Testis (tissue), 5 donors: ENCODE measurements at places on chromosomes 5 and 9. TPM values are rescaled to one million over a fixed set of nuclear protein-coding genes. Genes with fewer than 3 reads are reported as not detected.

The HTR1A gene
- total RNA-seq, result 0.68 TPM

GRCh38 chr9:89538871-89539270 lies 41.0 kb upstream of the SEMA4D start:
- no peak for DNase-seq
- no peaks in the 10 kb centered on the region for H3K27me3 ChIP-seq
- H3K36me3 ChIP-seq, result no peaks in the 10 kb centered on the region

GRCh38 chr9:37936965-37937364 lies 33.0 kb upstream of the SLC25A51 start:
- no peaks in the 10 kb centered on the region for H3K36me3 ChIP-seq
- H3K27ac ChIP-seq, result no peak overlapping the region
- H3K4me1 ChIP-seq, result no peaks in the 10 kb centered on the region
- H3K4me3 ChIP-seq, result no peak overlapping the region

- H3K27me3 ChIP-seq, result no peaks in the 10 kb centered on the region
- H3K36me3 ChIP-seq, result no peaks in the 10 kb centered on the region
- no peak overlapping the region for H3K27ac ChIP-seq
- DNase-seq, result peak; percentile 50
- no peak overlapping the region for H3K4me3 ChIP-seq
These were observed 252.6 kb downstream of the ACTL7B start for GRCh38 chr9:108603141-108603540.

The SPINK4 gene
- not detected for total RNA-seq

DNA sequence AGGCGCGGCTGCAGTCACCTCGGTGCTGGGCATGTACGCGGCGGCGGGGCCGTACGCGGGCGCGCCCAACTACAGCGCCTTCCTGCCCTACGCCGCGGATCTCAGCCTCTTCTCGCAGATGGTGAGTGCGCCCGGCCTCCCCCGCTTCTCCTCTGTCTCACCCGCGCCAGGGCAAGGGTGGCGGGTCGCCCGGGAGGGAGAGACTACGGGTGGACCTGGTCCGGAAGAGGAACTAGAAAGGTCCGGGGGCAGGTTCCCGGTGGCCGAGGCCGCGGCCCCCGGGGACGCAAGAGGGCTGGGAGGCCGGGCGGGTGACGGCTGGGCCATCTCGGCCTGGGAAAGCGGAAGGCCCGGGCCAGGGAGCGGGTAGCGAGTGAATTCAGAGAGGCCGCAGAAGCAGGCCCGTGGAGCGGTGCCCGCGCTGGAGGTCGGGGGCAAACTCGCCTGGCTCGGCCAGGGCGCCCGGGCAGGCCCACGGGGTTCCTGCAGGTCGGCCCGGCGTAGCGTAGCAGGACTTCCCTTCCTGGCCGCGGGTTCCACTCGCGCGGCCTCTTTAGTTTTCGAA lies 711 bp downstream of the IRX1 start:
- no peaks in the 10 kb centered on the region for H3K36me3 ChIP-seq
- DNase-seq, result no peak
- no peak overlapping the region for H3K4me3 ChIP-seq
- H3K27ac ChIP-seq, result no peak overlapping the region
- H3K27me3 ChIP-seq, result no peaks in the 10 kb centered on the region
- peaks cover 6% of the 10 kb centered on the region for H3K4me1 ChIP-seq

The BDP1 gene
- 34.6 TPM for total RNA-seq

GRCh38 chr9:28735738-28736342 lies 1162.6 kb upstream of the C9orf72 start:
- DNase-seq, result no peak
- H3K27ac ChIP-seq, result no peak overlapping the region
- H3K4me1 ChIP-seq, result no peaks in the 10 kb centered on the region
- H3K36me3 ChIP-seq, result no peaks in the 10 kb centered on the region
- no peaks in the 10 kb centered on the region for H3K27me3 ChIP-seq

DNA sequence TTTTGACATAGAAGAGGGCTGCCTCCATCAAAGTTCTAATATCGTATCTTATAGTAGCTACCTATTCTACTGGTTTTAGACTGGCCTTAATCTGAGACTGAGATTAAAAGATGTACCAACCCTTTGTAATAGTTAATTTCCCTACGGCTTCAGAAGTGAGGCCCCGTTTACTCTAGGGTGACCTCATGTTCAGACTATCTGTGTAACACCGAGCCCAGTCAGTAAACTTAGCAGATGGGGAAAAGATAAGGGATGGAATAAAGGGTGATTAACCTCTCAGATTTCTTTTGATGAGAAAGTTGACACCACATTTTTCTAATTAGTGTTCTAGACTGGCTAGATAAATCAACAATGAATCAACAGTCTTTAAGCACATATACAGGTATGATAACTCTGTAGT lies 283.1 kb downstream of the KCTD16 start:
- no peaks in the 10 kb centered on the region for H3K4me1 ChIP-seq
- no peak overlapping the region for H3K4me3 ChIP-seq
- H3K27me3 ChIP-seq, result no peaks in the 10 kb centered on the region
- H3K36me3 ChIP-seq, result no peaks in the 10 kb centered on the region
- DNase-seq, result no peak
- H3K27ac ChIP-seq, result no peak overlapping the region

DNA sequence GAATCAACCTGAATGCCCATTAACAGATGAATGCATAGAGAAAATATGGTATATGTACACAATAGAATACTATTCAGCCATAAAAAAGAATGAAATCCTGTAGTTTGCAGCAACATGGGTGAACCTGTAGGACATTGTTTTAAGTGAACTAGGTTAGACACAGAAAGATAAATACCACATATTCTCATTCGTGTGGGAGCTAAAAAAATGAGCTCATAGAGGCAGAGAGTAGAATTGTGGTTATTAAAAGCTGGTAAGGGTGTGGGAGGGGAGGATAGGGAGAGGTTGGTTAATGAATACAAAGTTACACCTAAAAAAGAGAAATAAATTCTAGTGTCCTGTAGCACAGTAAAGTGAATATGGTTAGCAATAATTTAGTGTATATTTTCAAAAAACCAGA lies 23.5 kb downstream of the PTTG1 start:
- no peaks in the 10 kb centered on the region for H3K36me3 ChIP-seq
- no peak overlapping the region for H3K4me3 ChIP-seq
- H3K27me3 ChIP-seq, result no peaks in the 10 kb centered on the region
- no peaks in the 10 kb centered on the region for H3K4me1 ChIP-seq
- H3K27ac ChIP-seq, result no peak overlapping the region
- no peak for DNase-seq

- H3K4me1 ChIP-seq, result no peaks in the 10 kb centered on the region
- DNase-seq, result no peak
- no peaks in the 10 kb centered on the region for H3K36me3 ChIP-seq
- no peak overlapping the region for H3K4me3 ChIP-seq
- no peaks in the 10 kb centered on the region for H3K27me3 ChIP-seq
These were observed 8.6 kb downstream of the SLC2A8 start for GRCh38 chr9:127405344-127406125.

DNA sequence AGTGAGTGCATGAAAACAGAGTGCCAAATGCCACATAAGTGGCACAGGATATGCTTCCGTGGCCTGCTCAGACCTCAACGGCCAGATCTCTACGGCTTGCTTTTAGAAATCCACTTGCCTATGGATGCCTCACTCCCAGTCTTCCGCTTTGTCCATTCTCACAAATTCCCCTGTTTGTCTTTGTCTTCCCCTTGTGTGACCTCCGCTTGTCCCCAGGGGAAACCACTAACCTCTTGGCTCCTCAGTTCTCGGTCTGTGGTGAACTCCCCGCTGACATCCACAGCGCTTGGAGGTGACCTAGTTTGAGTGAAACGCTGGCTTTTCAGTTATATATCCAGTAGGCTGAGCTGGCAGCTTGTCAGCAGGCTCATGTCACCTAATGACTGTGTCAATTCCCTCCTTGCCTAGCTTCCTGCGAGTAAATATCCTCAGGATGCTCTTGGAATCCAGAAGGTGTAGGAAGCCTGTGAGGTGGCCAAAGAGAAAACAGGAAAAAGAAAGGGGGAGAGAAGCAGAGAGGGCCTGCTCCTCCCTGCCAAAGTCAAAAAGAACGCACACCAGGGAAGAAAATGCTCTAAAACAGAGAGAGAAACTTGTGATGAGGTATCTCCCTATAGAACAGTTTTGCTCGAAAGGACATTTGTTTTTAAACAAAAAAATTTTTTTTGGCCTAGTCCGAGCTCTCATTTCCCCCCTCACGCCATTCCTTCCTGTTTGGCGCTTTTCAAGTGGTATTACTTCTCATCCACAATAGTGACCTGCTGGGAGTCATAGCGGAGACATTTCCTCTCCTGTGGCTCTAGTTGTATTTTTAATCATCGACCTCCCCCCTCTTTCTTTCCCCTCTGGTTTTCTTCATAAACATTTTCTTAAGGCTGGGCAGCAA lies 101.6 kb upstream of the SPRY4 start:
- H3K4me1 ChIP-seq, result no peaks in the 10 kb centered on the region
- no peaks in the 10 kb centered on the region for H3K27me3 ChIP-seq
- H3K4me3 ChIP-seq, result no peak overlapping the region
- no peaks in the 10 kb centered on the region for H3K36me3 ChIP-seq
- no peak for DNase-seq

The CDHR2 gene
- total RNA-seq, result 60.5 TPM

The SV2C gene
- total RNA-seq, result 0.56 TPM

GRCh38 chr5:52920929-52921328 lies 68.2 kb upstream of the ITGA2 start:
- no peaks in the 10 kb centered on the region for H3K36me3 ChIP-seq
- H3K4me3 ChIP-seq, result no peak overlapping the region
- no peaks in the 10 kb centered on the region for H3K4me1 ChIP-seq
- H3K27ac ChIP-seq, result no peak overlapping the region
- no peaks in the 10 kb centered on the region for H3K27me3 ChIP-seq

The WWC1 gene
- total RNA-seq, result 3.7 TPM

GRCh38 chr9:86700629-86701028 lies 246.7 kb downstream of the GAS1 start:
- no peaks in the 10 kb centered on the region for H3K36me3 ChIP-seq
- H3K27me3 ChIP-seq, result no peaks in the 10 kb centered on the region
- DNase-seq, result no peak
- H3K4me3 ChIP-seq, result no peak overlapping the region
- no peaks in the 10 kb centered on the region for H3K4me1 ChIP-seq
- no peak overlapping the region for H3K27ac ChIP-seq

DNA sequence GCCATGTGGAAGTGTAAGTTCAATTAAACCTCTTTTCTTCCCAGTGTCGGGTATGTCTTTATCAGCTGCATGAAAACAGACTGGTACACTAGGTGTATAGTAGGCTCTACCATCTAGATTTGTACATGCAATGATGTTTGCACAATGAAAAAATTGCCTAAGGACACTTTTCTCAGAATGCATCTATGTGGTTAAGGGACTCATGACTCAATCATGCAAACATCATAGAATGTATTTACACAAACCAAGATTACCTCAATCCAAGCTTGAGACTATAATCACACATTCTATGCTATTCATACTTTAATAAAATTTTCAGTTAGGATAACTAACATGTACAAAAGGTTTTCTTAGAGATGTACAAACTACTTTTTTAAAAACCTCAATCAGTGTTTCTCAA lies 1164.5 kb downstream of the CDH12 start:
- H3K36me3 ChIP-seq, result no peaks in the 10 kb centered on the region
- H3K4me3 ChIP-seq, result no peak overlapping the region
- H3K27me3 ChIP-seq, result no peaks in the 10 kb centered on the region
- no peaks in the 10 kb centered on the region for H3K4me1 ChIP-seq
- no peak for DNase-seq
- H3K27ac ChIP-seq, result no peak overlapping the region

GRCh38 chr5:42121401-42121800 lies 196.3 kb downstream of the FBXO4 start:
- no peaks in the 10 kb centered on the region for H3K4me1 ChIP-seq
- no peaks in the 10 kb centered on the region for H3K27me3 ChIP-seq
- H3K27ac ChIP-seq, result no peak overlapping the region
- no peak overlapping the region for H3K4me3 ChIP-seq
- no peak for DNase-seq

DNA sequence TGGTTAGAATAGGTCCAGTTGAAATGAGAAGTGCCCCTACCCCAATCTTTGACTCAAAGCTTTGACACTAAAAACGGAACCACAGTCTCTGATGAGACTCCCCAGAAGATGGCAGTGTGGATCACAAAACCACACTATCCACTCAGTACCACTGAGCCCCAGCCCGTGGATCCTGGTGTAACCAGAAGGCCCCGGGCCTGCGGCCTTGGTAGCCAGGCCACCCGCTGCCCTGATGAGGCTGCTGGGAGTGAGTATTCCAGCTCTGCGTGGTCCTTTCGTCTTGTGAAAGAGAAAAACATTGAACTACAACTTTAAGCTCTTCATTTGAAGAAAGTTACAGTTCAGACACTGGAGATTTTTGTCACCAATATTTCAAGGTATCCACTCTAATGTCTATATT lies 42.2 kb upstream of the FBP1 start:
- no peaks in the 10 kb centered on the region for H3K4me1 ChIP-seq
- no peaks in the 10 kb centered on the region for H3K36me3 ChIP-seq
- H3K27me3 ChIP-seq, result no peaks in the 10 kb centered on the region
- DNase-seq, result peak; percentile 86
- no peak overlapping the region for H3K4me3 ChIP-seq

The SCGB3A2 gene
- not detected for total RNA-seq

DNA sequence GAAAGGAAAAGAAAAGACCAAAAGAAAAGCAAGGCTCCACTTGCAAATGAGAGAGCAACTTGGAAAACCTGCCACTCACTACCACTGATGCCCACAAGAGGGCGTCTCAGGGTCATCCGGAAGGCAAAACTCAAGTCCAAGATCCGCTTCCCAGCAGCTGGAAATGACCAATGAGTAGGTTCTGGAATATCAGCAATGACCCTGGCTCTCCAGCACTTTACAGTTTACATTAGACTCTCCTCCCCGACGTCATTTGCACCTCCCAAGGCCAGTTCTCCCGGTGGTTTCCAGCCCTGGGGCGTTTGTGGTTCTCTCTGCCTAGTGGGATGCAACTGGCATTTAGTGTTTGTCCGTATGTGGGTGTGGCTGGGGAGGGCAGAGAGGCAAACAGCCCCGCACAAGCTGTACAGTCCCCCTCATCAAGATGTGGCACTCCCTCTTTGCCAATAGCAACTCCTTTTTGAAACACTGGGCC lies 193.8 kb upstream of the ZNF618 start:
- H3K27ac ChIP-seq, result no peak overlapping the region
- H3K36me3 ChIP-seq, result no peaks in the 10 kb centered on the region
- H3K4me1 ChIP-seq, result no peaks in the 10 kb centered on the region
- peak; percentile 89 for DNase-seq

The CAMK2A gene
- total RNA-seq, result 0.25 TPM

The NTRK2 gene
- total RNA-seq, result 5.6 TPM

DNA sequence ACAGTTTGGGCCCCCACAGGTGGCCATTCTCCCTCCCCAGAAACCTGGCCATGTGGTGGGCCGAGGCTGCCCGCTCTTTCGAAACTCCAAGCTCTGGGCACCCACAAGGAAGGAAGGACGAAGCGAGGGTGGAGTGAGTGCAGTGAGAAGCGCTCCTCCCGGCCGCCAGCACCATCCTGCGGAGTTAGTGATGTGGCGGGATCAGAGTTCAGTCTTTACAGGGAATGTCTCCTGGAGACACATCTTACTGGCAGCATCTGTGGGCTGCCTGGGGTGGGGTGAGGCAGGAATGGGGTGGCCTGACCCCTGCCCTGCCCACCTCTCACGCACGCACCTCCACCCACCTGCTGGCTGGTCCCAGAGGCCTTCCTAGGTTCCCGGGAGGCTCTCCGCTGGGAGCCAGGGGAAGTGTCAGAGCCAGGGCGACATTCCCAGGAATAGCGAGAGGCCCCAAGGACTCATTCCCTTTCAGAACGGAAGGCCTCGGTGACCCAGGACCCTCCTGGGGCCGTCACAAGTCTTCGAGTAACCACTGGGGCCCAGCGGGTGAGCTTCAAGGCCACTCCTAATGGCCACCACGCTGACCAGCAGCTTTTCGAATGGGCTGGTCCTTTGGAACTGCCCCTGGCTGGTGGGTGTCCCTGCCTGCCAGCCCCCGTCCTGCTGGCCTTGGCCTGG lies 5.5 kb upstream of the RNU6ATAC start:
- H3K4me1 ChIP-seq, result peaks cover 14% of the 10 kb centered on the region
- H3K36me3 ChIP-seq, result no peaks in the 10 kb centered on the region
- no peak for DNase-seq
